Activated T-helper 1 cell treated with Interleukin-2 at 50 U/mL for 16 hours (primary cell): ENCODE measurements at places on chromosomes 16 and 17.
A peak's percentile ranks its signal among the peaks of the same experiment; 100 is the strongest.

GRCh38 chr16:12531937-12532336 lies 271.8 kb downstream of the CPPED1 start:
- no peak for DNase-seq

DNA sequence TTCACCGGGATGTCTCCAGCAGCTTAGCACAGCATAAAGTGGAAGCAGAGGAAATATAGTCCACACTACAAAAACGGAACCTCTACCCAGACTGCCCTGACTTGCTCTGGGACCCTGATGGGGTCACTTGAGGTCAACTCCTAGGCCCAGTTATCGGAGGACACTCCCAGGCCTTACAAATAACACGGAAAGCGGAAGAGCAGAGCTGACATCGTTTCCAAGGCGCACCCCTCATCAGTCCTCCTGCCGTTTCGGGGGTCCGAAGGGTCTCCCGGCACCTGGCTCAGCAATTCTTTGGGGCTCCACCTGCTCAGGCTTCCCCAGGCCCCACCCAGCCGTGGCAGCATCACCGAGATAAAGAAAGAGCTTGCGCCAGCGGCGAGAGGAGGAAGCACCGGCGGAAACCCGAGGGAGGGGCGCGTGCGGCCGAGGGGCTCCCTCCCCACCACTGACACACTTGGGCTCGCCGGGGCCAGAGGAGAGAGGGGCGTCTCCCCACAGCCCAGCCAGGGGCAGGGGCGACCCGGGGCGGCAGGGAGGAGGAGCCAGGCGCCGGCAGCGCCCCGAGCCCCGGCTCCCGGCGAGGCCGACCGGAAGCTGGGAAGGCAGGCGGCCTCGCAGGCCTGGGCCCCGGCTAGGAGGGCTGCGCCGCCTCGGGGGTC lies 727 bp downstream of the CORO7 start:
- peak; percentile 48 for DNase-seq

DNA sequence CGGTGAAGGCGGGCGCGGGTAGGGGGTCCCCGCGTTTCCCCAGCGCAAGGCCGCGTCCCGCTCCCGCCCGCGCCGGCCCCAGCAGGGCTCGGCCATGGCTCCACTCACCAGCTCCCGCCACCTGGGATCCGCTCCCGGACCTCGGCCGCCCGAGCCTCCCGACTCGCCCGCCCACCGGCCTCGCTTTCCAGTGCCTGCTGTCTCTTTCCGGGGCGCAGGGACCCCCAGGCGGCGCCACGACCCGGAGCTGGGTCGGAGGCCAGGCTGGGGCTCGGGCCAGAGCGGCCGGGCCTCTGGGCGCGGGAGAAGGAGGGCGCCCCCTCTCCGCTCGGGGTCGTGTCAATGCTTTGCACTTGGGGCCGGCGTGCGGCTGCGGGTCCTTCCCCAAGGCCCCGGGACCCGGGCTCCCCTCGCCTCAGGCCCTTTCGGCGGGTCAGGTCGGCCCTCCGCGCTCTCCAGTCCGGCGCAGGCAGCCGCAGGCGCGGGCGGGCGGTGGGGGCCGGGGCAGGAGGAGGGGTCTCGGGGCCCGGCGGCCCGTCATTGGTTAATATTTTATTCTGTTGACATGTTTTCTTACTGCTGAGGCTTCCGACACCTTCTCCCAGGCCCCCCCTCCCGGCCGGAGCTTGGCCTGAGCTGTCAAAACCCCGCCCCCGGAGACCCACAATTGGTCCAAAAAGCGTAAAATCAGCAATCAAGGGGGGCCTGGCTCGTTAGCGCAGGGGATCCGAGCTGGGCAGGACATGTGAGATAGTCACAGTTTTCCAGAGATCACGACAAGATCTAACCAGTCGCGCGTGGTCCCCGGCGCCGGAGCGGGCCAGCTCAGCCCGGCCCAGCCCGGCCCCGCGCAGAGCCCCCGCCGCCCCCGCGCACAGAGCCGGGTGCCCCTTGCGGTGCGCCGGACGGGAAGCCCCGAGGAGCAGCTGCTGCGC lies at the start of gene TBX2:
TSS of gene TBX2 (plus strand) at position 713 of the 935 bp plus-strand sequence. CDS start 334 bp downstream, outside the sequence.
- DNase-seq: no peak

- no peak for DNase-seq
Measured at GRCh38 chr16:11109566-11109965, 146.4 kb downstream of the SOCS1 start.

GRCh38 chr17:60863892-60864707 lies 186.4 kb downstream of the BCAS3 start:
- no peak for DNase-seq

- DNase-seq: no peak
Measured at GRCh38 chr17:70520447-70520846, 351.1 kb downstream of the KCNJ2 start.

DNA sequence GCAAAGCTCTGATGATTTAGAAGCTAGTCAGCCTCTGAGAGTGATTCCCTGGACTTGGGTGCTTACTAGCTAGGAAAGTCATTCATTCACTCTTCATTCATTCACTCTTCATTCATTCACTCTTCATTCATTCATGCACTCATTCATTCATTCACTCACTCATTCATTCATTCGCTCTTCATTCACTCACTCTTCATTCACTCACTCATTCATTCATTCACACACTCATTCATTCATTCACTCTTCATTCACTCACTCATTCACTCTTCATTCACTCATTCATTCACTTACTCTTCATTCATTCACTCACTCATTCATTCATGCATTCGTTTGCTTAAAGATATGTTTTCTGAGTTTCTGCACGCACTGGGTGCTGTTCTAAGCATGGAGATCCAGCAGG lies 292.7 kb upstream of the TNRC6C start:
- DNase-seq: no peak

DNA sequence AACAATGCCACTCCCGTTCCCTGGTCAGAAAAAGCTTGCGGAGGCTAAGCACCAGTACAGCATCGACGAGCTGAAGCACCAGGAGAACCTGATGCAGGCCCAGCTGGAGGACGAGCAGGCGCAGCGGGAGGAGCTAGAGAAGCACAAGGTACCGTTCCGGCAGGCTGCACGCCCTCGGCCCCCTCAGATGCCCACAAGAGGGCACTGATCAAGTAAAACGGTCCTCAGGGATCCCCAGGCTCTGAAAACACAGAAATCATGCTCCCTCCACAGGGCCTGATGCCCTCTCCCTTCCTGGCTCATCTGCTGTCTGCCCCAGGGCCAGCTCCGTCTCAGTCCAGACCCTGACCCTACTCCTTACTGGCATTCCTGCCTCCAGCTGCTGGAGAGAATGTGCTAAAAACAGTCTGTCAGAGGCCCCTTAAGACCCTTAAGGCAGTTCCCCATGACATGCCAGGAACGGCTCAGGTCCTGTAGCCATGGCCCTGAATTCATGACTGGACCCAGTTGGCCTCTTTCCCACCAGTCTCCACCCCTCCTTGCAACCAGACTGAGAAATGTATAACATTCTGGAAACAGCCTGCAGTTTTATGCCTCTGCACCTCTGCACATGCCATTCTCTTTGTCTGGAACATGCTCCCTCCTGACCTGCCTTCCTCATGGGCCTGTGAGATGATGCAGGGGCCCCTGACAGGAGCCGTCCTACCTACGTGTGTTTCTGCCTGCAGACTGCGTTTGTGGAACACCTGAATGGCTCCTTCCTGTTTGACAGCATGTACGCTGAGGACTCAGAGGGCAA lies 21.8 kb downstream of the DRC3 start:
- DNase-seq: no peak

GRCh38 chr16:69204172-69204571 lies 17.2 kb downstream of the SNTB2 start:
- DNase-seq: no peak
